ENCODE measurements at places on chromosomes 3 and 15.

- DNase-seq, result peak; percentile 31
Measured at GRCh38 chr15:74314795-74315438, 52.5 kb downstream of the CYP11A1 start.

DNA sequence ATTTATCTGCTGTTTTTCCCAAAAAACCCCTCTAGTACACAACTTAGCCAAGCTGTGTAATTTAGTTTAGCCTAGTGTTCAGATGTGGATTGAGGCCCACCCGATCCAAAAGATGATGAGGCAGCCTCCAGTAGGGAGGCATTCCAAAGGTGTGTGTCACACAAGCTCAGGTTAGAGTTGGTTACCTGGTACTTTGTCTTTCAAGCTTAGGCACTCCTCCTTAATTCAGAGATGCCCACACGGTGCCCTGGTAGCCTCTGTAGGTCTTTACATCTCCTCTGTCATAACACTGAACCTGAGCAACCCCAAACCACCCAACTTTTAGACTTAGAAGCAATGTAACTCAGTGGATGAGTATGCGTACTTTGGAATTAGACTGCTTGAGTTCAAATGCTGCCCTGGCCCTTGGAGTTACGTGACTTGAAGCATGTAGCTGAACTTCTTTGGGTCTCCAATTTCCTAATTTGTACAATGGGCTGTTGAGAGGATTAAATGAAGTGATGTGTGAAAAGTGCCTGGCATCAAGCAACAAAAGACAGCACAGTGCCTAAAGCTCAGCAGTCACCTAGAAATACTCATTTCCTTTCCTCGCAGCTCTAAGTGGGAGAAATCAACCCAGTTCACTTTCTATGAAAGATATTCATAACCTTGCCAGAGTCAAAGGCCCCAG, 284.6 kb upstream of the RARB start:
- no peak for DNase-seq

DNA sequence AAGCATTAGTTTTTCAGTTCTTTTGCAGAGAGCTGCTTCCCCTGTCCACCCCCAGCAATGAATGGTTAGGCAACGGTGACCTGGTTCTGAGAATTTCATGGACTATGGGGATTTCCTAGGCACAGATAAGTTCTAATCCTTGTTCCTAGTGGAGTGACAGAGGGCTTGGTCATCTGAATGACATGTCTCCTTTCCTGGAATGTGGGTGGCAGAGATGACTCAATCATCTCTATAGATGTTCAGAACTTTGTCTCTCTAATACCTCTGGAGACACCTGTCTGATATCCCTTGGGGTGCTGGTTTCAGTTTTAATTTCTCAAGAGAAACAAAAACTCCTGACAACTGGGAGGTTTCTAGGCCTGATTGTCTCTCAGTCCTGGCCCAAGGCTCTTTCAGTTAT, 10.4 kb downstream of the PLA2G4E start:
- DNase-seq, result no peak

DNA sequence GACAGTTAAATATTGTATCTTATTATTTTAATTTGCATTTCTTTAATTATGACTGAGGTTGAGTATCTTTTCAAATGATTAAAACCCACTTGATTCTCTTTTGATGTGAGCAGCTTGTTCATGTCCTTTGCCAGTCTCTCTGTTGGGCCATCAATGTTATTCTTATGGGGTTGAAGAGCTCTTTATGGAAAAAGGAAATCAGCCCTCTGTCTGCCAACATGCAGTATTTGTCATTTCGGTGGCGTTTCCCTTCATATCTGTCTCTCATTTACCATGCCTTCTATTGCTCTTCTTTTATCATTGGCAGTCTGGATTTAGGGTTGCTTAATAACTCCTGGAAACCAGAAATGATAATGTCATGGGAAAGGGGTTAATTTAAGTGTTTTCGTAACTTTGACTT, 340.7 kb upstream of the DNAJC19 start:
- no peak for DNase-seq

DNA sequence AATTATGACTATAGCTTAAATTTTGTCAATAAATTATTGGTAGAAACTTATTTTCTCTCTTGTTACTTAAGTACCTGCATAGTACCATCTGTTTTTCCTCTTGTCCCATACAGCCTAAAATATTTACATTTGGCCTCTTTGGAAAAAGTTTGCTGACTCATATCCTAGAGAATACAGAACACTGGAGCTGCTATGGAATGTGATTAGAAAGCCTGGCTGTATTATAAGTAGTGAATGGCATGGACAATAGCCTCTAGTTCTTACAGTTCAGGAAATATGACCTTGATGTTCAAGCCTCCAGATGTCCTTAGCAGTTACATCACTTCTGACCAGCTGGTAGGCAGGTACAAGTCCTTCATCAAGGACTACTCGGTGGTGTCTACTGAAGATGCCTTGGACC, 28.3 kb downstream of the ST8SIA2 start:
- DNase-seq, result no peak

DNA sequence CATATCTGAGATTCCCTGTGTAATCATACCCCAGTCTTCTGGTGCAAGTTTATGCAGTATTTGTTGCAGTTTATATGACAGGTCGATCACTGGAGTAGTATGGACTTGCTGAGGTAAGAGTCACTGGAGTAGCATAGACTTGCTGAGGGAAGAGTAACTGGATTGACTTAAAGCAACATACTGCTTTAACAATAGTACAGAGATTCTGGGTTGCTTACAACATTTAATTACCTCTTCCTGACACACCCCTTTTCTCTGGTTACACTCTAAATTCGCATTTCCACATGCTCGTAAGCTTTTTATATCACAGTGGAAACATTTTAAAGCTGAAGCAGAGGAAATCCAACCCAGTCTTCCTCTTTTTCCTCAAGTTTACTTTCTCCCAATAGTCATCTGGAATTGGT, 11.8 kb downstream of the AAGAB start:
- no peak for DNase-seq

- DNase-seq, result no peak
Measured at GRCh38 chr3:146390957-146391356, 78.4 kb downstream of the PLSCR2 start.

- DNase-seq, result peak; percentile 46
Measured at GRCh38 chr3:42701371-42702065, 1.1 kb downstream of the HHATL start.

GRCh38 chr3:121998030-121998580, 23.9 kb downstream of the ILDR1 start:
- no peak for DNase-seq

- DNase-seq, result no peak
Measured at GRCh38 chr3:171178714-171179113, 152.2 kb upstream of the SLC2A2 start.

Measured in activated T-cell treated with anti-CD3 and anti-CD28 coated beads for 48 hours (primary cell).